H1 (cell line): ENCODE measurements at places on chromosomes 7 and 10.

DNA sequence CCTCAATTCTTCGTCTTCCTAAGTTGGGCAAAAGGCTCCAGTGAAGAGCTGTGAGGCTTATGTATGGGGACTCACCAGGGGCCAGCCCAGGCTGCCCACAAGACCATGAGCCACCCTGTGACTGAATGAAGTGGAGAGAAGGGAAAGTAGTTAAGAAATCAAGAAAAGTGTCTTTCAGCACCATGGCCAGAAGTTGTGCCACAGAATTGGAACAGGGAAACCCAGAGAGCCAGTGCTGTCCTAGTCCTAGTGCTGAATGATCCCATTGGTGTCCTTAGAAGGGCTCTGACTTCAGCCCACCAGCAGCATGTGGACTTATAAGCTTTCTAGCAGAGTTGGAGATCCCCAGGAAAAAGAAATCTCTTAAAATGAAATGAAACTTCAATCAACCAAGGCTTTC, 37.0 kb upstream of the CCSER2 start:
- no peak for DNase-seq

GRCh38 chr7:120615703-120616102, 242.2 kb downstream of the TSPAN12 start:
- DNase-seq, result no peak

DNA sequence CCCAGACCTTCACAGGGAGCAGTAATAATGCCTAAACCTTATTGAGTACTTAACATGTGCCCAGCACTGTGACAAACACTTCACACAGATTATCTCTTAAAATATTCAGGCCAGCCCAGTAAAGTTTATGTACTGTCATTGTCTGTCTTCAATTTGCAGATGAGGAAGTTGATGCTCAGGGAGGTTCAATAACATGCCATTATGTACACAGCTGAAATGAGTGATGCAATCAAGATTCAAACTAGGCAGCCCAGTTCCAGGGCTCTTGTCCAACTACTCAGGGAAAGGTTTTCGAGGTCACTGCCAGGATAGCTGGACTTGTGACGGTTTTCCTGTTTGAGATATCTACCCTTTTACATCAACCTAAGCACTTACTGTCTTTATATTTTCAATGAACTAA, 56.1 kb downstream of the AUTS2 start:
- DNase-seq, result no peak

DNA sequence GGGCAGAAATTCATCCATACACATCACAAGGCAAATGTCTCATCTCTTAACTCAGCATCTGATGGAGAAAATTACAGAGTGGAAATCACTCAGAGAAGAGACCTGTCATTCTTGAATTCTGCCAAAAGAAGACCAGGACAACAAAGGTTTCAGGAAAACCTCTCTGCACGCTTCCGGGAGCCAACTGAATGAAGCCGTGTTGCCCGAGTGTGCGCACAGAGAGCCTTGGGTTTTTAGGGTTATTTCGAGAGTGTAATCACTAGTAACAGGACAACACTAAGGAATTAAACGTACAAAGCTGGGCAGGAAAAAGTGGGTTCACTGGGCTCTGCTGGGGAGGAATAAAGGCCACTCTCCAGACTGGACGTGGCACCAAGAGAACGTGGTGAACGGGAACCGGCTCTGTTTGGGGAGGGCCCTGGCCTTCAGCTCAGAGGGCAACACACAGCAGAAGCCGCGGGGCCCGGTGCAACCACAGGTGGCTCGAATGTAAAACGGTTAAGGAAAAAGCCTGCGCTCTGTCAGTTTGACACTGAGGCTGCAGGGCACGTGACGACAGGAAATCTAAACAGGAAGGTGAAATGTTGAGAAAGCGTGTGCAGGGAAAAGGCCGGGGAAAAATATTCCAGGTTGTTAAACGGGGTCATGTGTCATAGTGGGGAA, 331.5 kb downstream of the DNAJB6 start:
- no peak for DNase-seq

DNA sequence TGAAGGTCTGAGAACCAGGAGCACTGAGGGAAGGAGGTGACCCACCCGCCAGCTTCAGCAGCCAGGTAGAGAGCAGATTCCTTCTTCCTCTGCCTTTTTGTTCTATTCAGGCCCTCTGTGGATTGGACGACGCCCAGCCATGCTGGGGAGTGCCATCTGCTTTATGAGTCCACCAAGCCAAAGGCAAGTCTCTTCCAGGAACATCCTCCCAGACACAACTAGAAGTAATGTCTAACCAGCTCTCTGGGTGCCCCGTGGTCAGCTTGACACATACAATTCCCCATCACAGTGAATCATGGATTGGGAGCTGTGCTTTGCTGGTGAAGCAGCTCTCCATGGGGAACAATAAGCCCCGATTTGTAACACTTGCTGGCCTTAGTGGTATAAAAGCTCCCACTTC, 125.2 kb downstream of the CCDC3 start:
- DNase-seq, result no peak

- peak; percentile 10 for DNase-seq
Measured at GRCh38 chr7:21507627-21508343, 35.1 kb upstream of the DNAH11 start.

GRCh38 chr10:44983066-44983894, 4.7 kb upstream of the DEPP1 start:
- no peak for DNase-seq

- DNase-seq, result peak; percentile 34
Measured at GRCh38 chr7:3922175-3922635, 621.2 kb downstream of the SDK1 start.

DNA sequence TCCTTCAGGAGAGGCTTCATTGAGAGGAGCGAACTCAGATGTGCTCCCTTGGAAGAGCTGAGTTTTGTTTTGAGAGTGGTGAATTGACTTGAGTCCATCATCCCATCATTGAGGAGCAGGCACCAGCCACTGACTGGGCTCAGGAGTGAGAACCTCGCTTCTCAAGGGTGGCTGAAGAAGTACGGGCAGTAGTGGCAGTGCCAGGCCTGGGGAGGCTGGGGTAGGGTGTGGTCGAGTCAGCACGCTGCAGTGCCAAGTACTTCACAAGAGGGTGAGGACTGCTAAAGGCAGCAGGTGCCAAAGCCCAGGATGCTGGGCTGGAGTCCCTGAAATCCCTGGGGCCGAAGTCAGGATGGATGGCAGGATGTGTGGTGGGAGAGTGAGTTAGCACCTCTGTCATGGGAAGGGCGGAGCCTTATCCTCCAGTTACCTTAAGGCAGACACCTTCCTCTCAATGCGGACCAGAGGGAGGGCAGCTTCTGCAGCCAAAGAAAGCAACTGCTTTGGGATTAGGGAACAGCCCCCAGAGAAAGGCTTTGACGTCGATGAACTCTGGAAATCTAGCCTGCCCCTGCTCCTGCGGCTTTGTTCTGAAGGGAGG, 210.3 kb downstream of the CAMK1D start:
- DNase-seq, result no peak

DNA sequence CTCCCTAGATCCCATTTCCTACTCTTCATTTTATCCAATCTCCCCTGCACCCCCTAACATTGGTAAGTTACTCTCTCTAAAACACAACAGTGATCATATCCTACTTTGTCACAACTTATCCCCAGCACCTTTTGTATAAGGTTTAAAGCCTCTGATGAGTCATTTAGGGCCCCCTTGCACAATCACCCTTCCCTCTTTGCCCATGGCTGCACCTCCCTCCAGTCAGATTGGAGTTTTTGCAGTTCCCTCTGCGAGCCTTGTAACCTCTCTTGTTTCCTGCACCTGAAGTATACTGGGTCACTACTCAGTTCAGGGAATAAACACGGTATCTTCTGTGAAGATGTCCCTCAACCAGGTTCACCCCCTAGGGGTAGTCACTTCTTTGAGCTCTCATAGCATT, 55.9 kb upstream of the ADRB1 start:
- no peak for DNase-seq
